Cerebellar nuclear complex (tissue), 1 donor: ENCODE measurements at places on chromosomes 1 and 21.

- DNase-seq: no peak
These were observed 149.4 kb downstream of the RYR2 start for GRCh38 chr1:237191403-237191802.

GRCh38 chr21:38156200-38156599 lies 100.6 kb upstream of the KCNJ15 start:
- no peak for DNase-seq

- no peak for DNase-seq
These were observed 2.5 kb upstream of the ATF6 start for GRCh38 chr1:161763522-161764098.

DNA sequence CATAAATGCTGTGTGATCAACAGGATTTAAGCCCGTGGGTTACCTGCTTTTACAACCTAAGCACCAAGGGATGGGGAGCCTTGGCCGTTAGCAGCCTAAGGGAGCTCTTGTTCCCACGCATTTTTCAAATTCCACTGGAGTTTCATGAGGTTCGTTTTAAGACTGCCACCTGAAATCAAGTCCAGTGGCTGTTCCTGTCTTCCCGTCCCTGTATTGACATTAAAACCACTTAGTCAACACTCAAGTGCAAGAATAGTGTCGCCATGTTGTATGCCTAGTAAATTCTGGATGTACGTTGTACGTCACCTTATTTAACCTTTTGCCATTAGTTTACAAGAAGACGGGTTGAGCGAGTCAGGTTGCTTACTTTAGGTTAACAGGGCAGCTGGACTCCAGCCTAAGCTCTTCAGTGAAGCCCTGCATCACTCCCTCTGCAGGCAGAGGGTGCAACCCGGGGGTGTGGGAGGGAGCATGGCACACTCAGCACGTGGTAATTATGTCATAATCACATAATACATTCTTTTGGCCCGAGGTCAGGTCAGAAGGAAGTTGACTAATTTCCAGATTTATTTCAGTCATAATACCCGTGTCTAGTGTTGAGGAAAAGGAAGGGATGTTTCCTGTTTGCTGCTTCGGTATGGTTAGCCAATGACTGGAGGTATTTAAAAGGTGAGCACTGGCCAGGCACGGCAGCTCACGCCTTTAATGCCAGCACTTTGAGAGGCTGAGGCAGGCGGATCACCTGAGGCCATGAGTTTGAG lies 42.5 kb downstream of the CNST start:
- no peak for DNase-seq

GRCh38 chr1:228000836-228001563 lies 5.8 kb upstream of the WNT3A start:
- no peak for DNase-seq

- DNase-seq: no peak
These were observed 27.8 kb upstream of the RNF187 start for GRCh38 chr1:228459091-228459993.

DNA sequence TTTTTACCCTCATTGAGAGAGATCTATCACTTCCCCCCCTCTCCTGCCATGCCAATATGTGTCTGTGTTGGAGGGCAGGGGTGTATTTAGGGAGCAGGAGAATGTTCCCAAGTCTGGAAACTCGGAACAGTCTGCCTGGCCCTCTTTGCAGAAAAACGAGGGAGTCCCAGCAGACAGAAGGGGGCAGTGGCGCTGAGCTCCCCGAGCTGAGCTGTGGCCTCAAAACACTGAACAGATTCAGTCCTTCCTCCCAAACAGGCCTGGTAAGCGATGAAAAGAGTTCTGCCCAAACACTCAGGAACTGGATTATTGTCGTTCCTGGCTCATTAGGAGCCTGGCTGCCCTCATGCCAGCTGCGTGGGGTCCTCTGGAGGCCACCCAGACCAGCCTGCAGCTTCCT lies 981 bp downstream of the CLDN14 start:
- DNase-seq: no peak

GRCh38 chr1:110495926-110496600 lies 22.9 kb downstream of the KCNA10 start:
- no peak for DNase-seq

DNA sequence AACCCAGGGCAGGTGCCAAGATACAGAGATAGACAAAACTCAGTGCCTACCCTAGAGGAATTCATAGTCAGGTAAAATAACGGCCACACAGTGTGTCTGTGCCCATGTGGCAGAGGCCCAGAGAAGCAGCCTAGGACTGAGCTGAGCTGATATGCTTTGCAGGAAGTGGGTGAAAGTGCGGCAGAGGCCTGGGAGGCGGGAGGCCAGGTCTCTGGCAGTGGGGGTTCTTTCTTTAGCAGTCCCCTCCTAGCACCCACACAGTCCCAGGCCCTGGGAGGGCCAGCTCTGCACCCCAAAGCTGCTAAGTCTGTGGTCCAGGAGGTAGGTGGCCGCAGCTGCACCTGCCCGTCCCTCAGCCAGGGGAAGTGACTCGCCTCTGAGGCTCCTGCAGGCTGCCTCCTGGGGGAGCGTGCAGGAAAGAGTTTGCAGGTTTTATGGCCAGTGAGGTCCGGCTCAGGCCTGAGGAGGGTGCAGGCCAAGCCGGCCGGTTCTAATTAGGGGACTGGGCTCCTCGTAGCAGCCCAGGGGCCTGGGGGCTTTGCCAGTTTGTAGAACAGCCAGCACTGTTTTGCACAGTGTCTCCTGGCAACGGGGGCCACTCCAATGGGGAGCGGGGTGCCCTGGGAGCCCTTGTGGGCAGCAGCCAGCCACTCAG lies 107.9 kb downstream of the SPSB1 start:
- DNase-seq: no peak

- DNase-seq: no peak
These were observed 8.6 kb downstream of the SLC2A1 start for GRCh38 chr1:42950116-42950481.

DNA sequence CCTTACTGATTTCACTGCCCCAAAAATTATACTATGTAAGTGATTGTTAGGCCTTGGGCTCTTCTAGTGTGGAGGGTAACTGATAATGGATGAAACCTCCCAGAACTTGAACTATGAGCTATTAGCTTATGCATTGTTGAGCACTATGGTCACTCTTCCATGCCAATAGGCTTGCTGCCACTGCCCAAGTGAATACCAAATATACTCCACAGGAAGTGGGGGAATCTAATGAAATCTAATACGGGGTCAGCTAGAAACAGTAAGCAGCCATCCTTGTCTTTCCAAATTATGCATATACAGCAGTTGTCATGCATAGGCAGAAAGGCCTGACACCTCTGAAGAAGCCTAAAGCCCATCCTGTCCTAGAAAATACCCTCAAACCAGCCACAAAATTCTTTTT lies 198.7 kb upstream of the PTBP2 start:
- no peak for DNase-seq

DNA sequence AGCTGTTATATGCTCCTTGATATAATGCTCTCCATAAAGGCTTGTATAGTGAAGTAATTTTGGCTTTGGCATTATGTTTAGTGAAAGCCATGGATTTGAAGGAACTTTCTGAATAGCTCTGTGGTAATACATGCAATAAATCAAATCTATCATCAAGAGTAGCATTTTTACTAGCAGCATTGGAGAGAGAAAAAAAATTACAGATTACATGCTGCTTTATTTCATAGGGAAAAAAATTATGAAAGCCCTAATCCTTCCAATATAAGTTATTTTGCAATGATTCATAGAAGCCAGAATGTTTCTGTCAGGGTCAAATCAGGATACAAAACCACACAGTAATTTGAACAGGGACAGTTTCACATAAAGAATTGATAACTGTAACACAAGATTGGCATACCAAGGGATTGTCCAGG lies 250.0 kb downstream of the SPATA17 start:
- DNase-seq: no peak

DNA sequence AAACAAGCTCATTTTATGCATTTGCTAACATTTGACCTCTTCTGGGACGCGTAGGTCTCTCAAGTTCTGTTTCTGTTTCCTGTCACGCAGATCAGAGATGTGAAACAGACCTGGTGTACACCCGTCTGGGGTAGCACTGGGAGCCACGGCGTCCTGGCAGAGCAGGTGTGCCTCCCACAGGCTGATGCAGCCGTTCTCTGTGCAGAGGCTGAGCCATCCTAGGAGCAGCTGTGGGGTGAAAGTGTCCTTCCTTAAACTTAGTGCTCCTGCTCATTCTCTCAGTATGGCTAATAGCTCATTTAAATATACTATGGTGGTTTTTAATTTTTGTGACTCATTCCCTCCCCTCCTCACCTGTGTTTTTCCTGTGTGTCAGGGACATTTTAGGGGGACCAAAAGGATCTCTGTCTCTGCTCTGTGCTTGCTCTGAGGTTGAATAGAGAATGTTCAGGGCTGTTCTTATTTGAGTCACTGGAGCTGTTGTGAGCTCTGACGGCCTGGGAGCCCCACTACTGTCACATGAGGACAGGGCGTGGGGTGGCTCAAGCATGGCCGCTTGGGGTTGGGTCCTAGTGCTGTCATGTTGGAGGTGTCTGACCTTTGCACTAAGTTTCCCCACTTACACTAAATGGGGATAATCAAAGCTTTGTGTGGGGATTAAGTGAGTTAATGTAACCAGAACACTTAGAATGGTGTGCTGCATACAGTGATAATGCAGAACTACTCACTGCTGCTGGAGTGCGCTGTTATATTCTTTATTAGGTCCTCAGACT lies 43.0 kb downstream of the GALNT2 start:
- no peak for DNase-seq

DNA sequence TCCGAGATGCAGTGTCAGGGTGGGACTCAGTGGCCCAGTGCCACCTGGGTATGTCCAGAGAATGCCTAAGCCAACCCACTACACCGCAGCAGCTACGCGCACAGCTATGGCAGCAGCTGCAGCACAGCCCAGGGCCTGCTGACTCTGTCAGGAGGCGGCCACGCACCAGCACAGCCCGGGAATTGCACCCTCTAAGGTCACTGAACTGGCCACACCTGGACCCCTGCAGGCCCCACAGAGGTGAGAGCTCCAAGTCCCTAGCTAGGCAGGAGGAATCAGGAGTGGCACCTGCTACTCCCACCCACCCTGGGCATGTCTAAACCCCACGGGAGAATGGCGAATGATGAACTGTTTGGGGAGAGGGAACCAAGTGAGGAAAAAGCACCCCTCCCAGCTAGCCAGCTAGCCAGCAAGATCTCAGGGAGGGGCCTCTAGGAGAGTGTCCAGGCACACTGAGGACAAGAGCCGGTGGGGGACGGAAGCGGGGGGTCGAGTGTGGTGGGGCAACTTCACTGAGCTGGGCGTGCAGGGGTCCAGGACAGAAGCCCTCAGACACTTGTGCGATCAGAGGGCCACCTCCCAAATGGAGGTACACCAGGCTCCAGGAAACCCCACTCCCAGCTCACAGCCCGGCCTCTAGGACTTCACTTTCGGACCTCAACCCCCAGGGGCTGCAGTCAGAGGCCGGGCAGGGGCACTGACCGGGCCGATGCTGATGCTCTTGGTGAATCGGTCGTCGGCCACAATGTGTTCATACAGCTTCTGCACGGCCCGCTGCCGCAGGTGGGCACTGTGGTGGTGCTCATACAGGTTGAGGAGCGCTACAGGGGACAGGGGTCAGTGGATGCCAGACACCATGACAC lies 13.9 kb downstream of the LSS start:
- no peak for DNase-seq

- no peak for DNase-seq
These were observed 17.4 kb downstream of the PDXK start for GRCh38 chr21:43736224-43736883.

GRCh38 chr1:2411801-2412394 lies 466 bp downstream of the PEX10 start:
- DNase-seq: no peak

GRCh38 chr1:243712242-243712641 lies 137.8 kb downstream of the AKT3 start:
- no peak for DNase-seq

- DNase-seq: no peak
These were observed 17.2 kb downstream of the FPGT start for GRCh38 chr1:74215229-74215628.

DNA sequence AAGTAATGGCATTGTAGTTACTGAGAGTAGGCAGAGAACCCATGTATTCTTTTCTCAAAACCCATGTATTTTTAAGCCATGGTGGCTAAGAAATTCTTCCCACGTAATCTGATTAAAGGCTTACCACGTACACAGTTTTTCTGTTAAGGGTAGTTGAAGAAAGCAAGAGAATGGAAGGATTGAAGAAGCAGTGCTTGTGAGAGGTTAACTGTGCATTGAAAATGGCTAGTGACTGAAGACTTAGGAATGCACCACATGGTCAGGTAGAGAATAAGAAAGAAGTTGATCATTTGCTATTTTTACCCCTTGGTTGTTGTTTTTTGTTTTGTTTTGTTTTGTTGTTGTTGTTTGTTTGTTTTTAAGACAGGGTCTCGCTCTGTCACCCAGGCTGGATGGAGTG lies 178.9 kb upstream of the SNX7 start:
- no peak for DNase-seq

DNA sequence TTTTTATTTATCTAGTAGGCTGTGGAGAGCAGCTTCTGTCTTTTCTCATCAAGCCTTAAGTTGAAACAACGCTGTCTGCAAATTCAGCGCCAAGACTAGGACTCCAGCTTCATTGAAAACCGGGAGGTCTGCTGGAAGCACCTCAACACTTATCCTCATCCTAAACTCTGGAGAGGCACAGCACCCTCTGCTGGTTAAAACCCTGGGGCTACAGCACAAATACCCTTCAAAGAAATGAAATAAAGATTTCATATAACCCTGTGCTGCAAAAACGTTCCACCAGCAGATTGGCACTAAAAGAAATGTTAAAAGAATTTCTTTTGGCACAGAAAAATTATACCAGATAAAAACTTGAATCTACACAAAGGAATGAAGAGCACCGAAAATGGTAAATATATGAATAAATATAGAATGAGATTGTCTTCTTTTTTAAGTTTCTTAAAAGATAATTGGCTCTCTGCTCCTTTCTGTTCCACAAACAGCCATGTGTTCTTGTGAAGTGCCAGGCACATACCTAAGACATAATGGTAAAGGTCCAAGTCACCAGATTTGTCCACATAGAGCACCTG lies 227.7 kb upstream of the SAMSN1 start:
- DNase-seq: no peak

GRCh38 chr1:228500901-228501871 lies 14.0 kb downstream of the RNF187 start:
- peak; percentile 12 for DNase-seq

DNA sequence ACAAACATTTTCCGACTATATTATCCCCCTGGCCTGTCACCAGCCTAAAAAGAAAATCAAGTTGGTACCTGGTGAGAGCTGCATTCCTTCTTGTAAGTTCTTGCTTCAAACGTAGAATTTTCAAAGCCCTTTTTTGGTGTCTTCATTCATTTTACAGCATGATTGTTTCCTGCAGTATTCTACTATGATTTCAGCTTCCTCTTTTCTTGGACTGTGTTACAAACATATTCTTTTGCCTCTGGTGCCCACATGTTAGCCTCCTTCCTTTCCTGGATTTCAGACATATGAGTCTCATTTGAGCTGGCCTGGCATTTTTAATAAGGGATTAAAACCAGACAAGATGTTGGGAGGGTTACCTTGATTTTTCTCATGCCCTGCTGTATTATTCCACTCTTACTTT lies 142.5 kb downstream of the PIGK start:
- DNase-seq: no peak
